ENCODE measurements at places on chromosomes 1 and 21. TPM values are rescaled to one million over a fixed set of nuclear protein-coding genes. Genes with fewer than 3 reads are reported as not detected.

The CASZ1 gene
- 3.9 TPM for total RNA-seq

The TTF2 gene
- 26.3 TPM for total RNA-seq

DNA sequence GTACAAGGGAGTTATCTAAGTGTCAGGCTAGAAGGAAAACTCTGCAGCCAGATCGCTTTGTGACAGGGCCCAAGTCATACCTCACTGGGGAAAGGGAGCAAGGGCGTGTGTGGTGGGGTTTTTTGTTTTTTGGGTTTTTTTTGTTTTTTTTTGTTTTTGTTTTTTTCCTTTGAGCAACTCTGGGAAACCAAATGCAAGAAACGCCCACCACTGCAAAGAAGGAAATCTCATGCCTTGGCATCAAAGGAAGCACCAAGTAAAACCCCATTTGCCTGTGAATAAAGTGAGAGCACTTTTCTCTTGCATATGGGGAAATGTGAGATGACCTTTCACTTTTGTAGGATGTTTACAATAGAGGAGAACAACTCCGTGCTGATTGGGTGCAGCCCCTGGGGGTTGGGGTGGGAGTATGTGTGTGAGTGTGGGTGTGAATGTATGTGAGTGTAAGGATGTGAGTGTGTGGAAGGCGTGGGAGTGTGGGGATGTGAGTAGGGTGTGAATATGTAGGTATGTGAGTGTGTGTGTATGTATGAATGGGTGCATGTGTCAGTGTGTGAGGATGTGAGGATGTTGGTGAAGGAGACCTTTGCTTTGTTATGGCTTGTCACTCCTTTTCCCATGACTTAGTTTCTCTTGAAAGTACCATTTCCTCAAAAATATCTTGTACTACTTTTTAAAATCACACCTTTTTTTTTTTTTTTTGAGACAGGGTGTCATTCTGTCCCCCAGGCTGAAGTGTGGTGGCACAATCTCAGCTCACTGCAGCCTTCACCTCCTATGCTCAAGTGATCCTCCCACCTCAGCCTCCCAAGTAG, 34.6 kb downstream of the IL12RB2 start:
- H3K36me3 ChIP-seq = no peaks in the 10 kb centered on the region
- DNase-seq = no peak
- H3K27ac ChIP-seq = no peak overlapping the region
- no peaks in the 10 kb centered on the region for H3K27me3 ChIP-seq

DNA sequence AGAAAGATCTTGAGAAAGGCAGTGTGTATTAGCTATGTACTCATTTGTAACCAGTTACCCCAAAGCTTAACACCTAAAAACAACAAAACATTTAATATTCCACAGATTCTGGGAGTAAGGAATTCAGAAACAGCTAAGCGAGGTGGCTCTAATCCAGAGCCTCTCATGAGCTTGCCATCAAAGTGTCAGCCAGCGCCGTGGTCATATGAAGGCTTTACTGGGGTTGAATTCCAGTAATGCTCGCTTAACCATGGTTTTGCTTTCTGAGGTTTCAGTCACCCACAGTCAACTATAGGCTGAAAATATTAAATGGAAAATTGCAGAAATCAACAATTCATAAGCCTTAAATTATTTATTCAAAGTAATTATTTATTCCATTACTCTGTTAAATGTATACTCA, 101.8 kb downstream of the CLIC6 start:
- peaks cover 3% of the 10 kb centered on the region for H3K27me3 ChIP-seq
- no peaks in the 10 kb centered on the region for H3K36me3 ChIP-seq

GRCh38 chr21:31186916-31187315, 148.6 kb upstream of the KRTAP19-8 start:
- DNase-seq = no peak
- no peaks in the 10 kb centered on the region for H3K27me3 ChIP-seq
- H3K4me3 ChIP-seq = no peak overlapping the region
- H3K36me3 ChIP-seq = no peaks in the 10 kb centered on the region

DNA sequence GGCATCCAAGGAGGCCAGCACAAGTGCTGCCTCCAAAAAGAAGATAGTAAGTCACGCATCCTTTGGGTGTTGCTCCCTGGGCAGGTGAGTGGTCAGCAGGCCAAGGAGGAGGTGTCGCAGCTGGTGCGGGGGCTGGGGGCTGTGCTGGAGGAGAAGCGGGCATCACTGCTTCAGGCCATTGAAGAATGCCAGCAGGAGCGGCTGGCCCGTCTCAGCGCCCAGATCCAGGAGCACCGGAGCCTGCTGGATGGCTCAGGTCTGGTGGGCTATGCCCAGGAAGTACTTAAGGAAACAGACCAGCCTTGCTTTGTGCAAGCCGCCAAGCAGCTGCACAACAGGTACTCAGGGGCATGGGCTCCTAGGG, 4.3 kb downstream of the TRIM46 start:
- no peak overlapping the region for H3K27ac ChIP-seq
- no peaks in the 10 kb centered on the region for H3K27me3 ChIP-seq
- no peak for DNase-seq
- H3K4me3 ChIP-seq = no peak overlapping the region
- H3K36me3 ChIP-seq = no peaks in the 10 kb centered on the region

DNA sequence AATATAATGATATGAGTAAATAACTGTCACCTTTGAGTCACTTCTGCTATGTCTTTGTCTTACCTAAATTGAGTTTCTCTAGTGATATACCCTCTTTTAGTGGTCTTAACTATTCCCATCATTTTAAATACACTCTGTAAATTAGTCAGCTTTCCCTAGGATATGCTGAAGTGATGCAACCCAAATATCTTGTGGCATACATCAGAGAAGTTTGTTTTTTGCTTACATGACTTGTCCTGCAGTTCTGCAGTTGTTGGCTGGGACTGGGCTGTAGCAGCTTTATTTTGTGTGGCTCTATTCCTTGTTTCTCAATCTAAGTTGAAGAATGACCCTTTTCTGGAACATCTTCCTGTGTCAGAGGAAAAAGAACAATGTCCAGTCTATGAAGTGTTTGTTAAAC, 76.4 kb downstream of the TTC3 start:
- H3K36me3 ChIP-seq = peaks cover 21% of the 10 kb centered on the region
- H3K4me1 ChIP-seq = peaks cover 20% of the 10 kb centered on the region
- no peaks in the 10 kb centered on the region for H3K27me3 ChIP-seq
- H3K27ac ChIP-seq = no peak overlapping the region
- H3K4me3 ChIP-seq = no peak overlapping the region

GRCh38 chr1:56146449-56146848, 432.9 kb downstream of the PLPP3 start:
- no peaks in the 10 kb centered on the region for H3K4me1 ChIP-seq
- no peak overlapping the region for H3K27ac ChIP-seq
- H3K4me3 ChIP-seq = no peak overlapping the region
- no peaks in the 10 kb centered on the region for H3K36me3 ChIP-seq
- no peak for DNase-seq

- H3K4me3 ChIP-seq = no peak overlapping the region
- H3K36me3 ChIP-seq = no peaks in the 10 kb centered on the region
- H3K27me3 ChIP-seq = no peaks in the 10 kb centered on the region
- peaks cover 7% of the 10 kb centered on the region for H3K4me1 ChIP-seq
Observed at GRCh38 chr1:21064057-21064456, 112.6 kb downstream of the EIF4G3 start.

GRCh38 chr21:46459356-46460112, 843 bp downstream of the DIP2A start:
- peak; percentile 67 for DNase-seq
- peak overlapping the region; percentile 75 for H3K4me3 ChIP-seq
- H3K4me1 ChIP-seq = peaks cover 56% of the 10 kb centered on the region
- H3K27me3 ChIP-seq = no peaks in the 10 kb centered on the region

GRCh38 chr21:14684071-14684470, 138.0 kb upstream of the SAMSN1 start:
- no peak overlapping the region for H3K4me3 ChIP-seq
- no peaks in the 10 kb centered on the region for H3K27me3 ChIP-seq
- H3K36me3 ChIP-seq = no peaks in the 10 kb centered on the region
- H3K27ac ChIP-seq = no peak overlapping the region
- H3K4me1 ChIP-seq = no peaks in the 10 kb centered on the region
- DNase-seq = no peak

- no peak overlapping the region for H3K4me3 ChIP-seq
- H3K27me3 ChIP-seq = no peaks in the 10 kb centered on the region
- H3K4me1 ChIP-seq = no peaks in the 10 kb centered on the region
- H3K36me3 ChIP-seq = no peaks in the 10 kb centered on the region
- no peak for DNase-seq
Observed at GRCh38 chr1:72568113-72568512, 285.8 kb upstream of the NEGR1 start.

DNA sequence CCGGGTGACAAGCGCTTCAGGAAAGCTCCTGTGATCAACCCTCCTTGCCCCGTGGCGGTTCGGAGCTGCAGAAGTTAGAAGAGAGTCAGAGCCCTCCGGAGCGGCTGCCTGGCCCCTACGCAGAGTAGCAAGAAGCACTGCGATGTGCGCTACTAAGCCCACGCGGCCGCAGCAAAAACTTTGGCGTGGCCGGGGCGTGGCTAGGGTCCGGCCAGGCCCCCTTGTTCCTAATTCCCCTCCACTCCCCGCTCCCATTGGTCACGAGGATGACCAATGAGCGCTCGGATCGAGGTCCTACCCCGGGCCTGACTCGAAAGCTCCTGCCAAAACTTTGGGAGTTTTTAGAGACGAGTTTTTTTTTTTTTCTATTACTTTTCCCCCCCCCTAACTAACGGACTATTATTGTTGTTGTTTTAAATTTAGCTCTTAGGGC, at the start of gene HLX:
Gene HLX (plus strand): TSS at position 368 of the 433 bp plus-strand sequence. CDS start 415 bp downstream, outside the sequence.
- peak; percentile 86 for DNase-seq
- H3K4me1 ChIP-seq = peaks cover 4% of the 10 kb centered on the region
- peak within 1 kb of the TSS; percentile 50 for H3K4me3 ChIP-seq
- peak within 1 kb of the TSS; percentile 92 for H3K27ac ChIP-seq
- H3K36me3 ChIP-seq = peaks cover 7% of the 10 kb centered on the region

Measured in adrenal gland (tissue), 19 donors.